ENCODE measurements at places on chromosomes 2 and 18.

- no peak overlapping the region for H3K4me3 ChIP-seq
Measured at GRCh38 chr2:238916176-238916874, 68.4 kb downstream of the TWIST2 start.

DNA sequence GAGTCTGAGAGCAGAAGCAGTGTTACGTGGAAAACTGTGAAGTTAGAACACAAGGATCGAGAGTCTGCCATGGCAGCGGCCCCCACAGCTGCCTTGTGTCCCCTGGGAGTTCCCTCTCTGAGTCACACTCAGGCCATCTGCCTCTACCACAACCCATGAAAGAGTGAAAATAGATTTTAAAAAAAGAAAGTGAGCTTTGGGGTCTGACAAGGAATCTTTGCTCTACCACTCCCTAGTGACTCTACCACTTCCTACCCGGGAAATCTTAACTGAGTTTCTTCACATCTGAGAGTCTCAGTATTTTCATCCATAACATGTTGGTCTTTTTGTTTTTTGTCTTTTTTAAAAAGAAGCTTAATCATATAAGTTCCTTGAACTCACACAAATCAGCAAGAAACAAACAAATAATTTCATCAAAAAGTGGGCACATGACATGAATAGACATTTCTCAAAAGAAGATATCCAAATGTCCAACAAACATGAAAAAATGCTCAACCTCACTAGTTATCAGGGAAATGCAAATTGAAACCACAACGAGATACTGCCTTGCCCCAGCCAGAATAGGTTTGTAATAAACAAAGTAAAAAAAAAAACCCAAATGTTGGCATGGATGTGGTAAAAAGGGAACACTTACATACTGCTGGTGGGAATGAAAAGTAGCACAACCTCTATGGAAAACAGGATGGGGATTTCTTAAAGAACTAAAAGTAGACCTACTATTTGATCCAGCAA lies 2.4 kb upstream of the MSGN1 start:
- H3K27me3 ChIP-seq, result no peaks in the 10 kb centered on the region
- H3K4me3 ChIP-seq, result no peak overlapping the region
- DNase-seq, result no peak
- H3K36me3 ChIP-seq, result no peaks in the 10 kb centered on the region
- peaks cover 6% of the 10 kb centered on the region for H3K4me1 ChIP-seq

- no peaks in the 10 kb centered on the region for H3K4me1 ChIP-seq
- no peaks in the 10 kb centered on the region for H3K36me3 ChIP-seq
- no peak for DNase-seq
- H3K27ac ChIP-seq, result no peak overlapping the region
- no peaks in the 10 kb centered on the region for H3K27me3 ChIP-seq
Measured at GRCh38 chr2:95039978-95040377, 14.5 kb downstream of the MAL start.

- peaks cover 16% of the 10 kb centered on the region for H3K4me1 ChIP-seq
- H3K27ac ChIP-seq, result no peak overlapping the region
- DNase-seq, result no peak
- H3K27me3 ChIP-seq, result no peaks in the 10 kb centered on the region
Measured at GRCh38 chr2:25596516-25597244, 76.7 kb downstream of the DTNB start.

DNA sequence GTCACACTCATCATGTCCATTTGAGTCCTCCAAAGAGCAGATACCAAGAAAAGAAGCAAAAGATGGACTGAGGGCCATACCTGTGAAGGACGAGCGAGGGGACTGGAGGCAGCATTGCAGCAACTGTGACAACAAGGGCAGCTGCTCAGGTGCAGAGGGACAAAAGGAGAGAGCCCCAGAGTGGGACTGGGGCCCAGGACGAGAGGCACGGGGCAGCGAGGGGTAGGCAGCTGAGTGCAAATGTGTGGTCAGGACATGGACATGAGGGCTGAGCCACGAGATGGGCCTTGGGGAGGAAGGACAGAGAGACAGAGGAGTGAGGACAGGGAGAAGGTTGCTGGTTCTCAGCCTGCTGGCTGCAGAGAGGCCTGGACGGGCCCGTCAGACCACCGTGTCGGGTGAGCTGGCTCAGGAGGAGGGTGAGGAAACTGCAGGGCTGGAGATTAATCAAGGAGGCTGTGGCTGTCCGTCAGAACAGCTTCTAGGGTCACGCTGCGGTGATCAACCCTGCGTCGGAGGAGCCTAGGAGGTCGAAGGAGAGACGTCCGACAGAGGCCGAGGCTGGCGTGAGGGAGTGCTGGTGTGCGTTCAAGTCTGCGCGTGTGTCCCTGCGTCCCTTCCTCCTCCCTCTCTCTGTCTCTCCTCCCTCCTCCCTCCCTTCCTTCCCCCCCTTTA lies 206.8 kb upstream of the HDAC4 start:
- no peak overlapping the region for H3K27ac ChIP-seq
- DNase-seq, result no peak
- H3K4me1 ChIP-seq, result no peaks in the 10 kb centered on the region
- no peaks in the 10 kb centered on the region for H3K36me3 ChIP-seq

DNA sequence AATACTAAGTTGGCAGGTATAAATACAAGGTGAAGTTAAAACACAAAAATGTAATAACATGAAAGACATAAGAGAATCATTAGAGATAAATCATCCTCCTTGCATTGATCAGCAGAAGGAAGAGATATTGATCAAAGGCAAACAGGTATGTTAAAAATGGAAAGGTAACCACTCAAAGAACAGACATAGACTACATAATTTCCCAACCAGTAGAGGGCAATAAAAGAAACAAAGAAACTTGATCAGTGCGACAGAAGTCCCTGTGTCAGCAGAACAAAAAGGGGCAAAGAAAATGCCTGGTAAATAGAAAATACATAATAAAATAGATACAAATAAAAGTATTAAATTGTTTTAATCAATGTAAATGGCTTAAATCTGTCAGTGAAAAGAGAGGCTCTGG lies 53.6 kb downstream of the FAM228A start:
- no peaks in the 10 kb centered on the region for H3K27me3 ChIP-seq
- DNase-seq, result peak; percentile 45
- H3K27ac ChIP-seq, result no peak overlapping the region
- no peaks in the 10 kb centered on the region for H3K36me3 ChIP-seq

DNA sequence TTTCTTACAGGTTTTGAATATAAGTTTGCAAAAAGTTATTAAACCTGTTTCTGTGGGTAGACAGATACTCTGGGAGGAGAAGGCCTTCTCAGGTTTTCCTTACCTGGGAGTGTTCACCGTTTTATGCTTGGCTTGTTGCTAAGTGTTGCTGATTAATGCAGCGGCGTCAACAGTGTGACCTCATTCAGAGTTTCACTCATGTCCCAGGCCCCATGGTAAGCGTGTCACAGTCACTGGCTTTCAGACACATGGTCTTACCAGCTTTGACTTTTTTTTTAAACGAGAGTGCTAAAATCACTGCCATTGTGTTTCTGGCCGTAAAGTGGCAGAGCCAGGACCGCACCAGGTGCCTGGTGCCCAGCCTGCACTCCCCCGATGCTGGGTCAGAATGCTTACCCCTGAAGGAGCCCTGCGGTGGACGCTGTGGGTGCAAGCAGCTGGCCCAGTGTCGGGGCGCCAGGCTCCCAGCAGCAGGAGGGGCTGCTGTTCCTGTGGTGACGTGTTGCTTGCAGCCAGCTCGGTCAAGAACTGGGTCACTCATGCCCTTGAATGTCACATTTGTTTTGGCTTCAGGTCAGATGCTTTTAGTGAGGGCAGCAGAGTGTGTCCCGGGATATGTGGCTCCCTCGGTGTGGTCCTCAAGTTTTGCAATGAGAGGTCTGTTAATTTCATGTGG lies 3.5 kb downstream of the CAPN10 start:
- H3K36me3 ChIP-seq, result no peaks in the 10 kb centered on the region
- H3K27ac ChIP-seq, result no peak overlapping the region
- DNase-seq, result no peak
- H3K4me1 ChIP-seq, result peaks cover 17% of the 10 kb centered on the region

DNA sequence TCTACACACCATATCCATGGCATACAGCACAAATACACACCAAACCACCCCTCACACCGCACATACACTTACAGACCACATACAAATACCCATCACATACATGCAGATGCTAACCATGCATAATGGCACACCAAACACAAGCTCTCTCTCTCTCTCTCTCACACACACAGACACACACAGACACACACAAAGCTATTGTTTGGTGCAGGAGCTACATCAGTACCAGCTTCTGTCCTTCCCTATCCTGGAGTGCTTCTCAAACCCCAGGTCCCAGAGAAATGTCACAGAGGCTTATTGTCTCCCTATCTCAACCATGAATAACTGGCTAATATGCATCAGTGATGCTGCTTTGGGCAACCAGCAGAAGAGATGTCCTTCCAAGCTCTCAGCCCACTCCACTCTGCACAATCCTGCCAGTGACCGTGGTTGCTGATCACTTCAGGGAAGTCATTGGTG lies 36.5 kb upstream of the ST3GAL5 start:
- H3K36me3 ChIP-seq, result no peaks in the 10 kb centered on the region
- no peak for DNase-seq
- H3K4me3 ChIP-seq, result no peak overlapping the region

DNA sequence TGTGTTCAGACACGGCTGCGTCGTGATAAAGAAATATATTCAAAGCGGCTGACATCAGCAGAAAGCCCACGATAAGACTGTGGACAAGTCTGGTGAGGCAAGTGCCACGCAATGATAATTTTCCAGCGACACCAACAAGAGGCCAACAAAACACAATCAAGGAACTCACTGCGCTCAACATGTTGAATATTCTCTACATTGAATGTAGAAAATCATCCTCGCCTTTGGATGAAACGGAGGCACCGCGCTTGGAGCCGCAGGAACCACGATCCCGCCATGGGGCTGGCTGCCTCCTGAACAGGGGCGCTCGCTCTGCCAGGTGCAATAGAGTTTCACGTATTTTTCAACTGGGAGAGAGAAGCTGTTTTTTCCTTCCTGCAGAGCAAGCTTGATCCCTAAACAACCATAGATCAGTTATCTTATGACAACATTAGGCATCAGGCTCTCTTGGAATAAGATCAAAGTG lies 220.3 kb downstream of the ATAD2B start:
- H3K4me1 ChIP-seq, result no peaks in the 10 kb centered on the region
- no peak overlapping the region for H3K4me3 ChIP-seq
- H3K27me3 ChIP-seq, result no peaks in the 10 kb centered on the region
- DNase-seq, result no peak

DNA sequence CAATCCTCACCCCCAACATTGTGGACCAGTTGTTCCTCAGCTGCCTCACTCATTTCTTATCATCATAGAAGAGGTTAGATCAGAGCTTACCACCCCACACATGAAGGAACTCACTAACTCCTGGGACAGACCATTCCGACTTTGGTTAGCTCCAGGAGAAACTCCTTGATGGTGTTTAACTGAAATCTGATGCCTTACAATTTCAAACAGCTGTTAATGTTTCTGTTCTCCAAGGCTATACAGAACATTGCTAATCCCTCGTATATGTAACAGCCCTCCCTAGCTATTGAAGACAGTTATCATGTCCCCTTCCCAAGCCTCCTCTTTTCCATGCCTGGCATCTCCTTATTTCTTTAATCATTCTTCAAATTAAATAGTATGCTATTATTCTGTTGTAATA lies 14.8 kb downstream of the ERBB4 start:
- H3K27me3 ChIP-seq, result no peaks in the 10 kb centered on the region
- H3K27ac ChIP-seq, result no peak overlapping the region
- H3K36me3 ChIP-seq, result no peaks in the 10 kb centered on the region
- H3K4me1 ChIP-seq, result no peaks in the 10 kb centered on the region
- no peak overlapping the region for H3K4me3 ChIP-seq

- H3K4me1 ChIP-seq, result peaks cover 7% of the 10 kb centered on the region
- H3K27ac ChIP-seq, result no peak overlapping the region
- no peaks in the 10 kb centered on the region for H3K27me3 ChIP-seq
- no peak overlapping the region for H3K4me3 ChIP-seq
- DNase-seq, result no peak
Measured at GRCh38 chr2:102637358-102637757, 18.0 kb downstream of the SLC9A2 start.

GRCh38 chr2:186590350-186590758 lies 498 bp downstream of the ITGAV start:
- H3K27me3 ChIP-seq, result no peaks in the 10 kb centered on the region
- peak overlapping the region; percentile 92 for H3K4me3 ChIP-seq
- H3K4me1 ChIP-seq, result peaks cover 13% of the 10 kb centered on the region

GRCh38 chr18:10070561-10071000 lies 156.8 kb downstream of the VAPA start:
- H3K4me3 ChIP-seq, result no peak overlapping the region
- no peak overlapping the region for H3K27ac ChIP-seq
- no peak for DNase-seq
- no peaks in the 10 kb centered on the region for H3K36me3 ChIP-seq
- H3K4me1 ChIP-seq, result no peaks in the 10 kb centered on the region

GRCh38 chr18:627231-627630 lies 30.2 kb upstream of the TYMS start:
- no peaks in the 10 kb centered on the region for H3K27me3 ChIP-seq
- H3K36me3 ChIP-seq, result no peaks in the 10 kb centered on the region
- no peak for DNase-seq
- no peak overlapping the region for H3K27ac ChIP-seq
- H3K4me1 ChIP-seq, result peaks cover 4% of the 10 kb centered on the region

DNA sequence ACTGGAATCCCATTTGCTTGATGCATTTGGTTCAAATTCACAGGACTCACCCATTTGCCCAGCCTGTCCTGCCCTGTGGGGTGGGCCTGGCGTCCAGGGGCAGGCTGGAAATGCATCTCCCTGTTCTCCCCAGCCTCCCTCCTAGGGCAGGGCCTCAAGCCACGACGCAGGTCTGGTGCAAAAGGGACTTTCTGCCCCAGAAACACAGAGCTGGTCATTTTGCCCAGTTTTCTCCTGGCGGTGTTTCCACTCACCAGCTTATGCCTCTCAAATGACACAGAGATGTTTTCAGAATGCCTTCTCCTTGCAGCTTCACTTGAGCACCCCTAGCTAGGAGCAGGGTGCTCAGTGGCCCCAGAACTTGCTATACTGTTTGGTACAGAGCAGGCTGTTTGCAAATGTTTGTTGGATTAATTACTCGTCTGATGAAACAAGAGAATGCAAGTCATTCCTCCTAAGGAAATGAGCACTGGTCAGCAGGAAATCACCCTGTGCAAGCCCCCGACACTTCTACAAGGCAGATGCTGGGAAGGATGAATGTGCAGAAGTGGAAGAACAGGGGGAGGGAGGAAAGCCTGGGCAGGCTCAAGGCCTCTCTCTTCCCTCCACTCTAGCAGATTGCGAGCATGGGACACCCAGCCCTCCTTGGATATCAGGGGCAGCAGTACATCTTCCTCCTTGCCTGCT lies 164.3 kb upstream of the APCDD1 start:
- H3K27ac ChIP-seq, result no peak overlapping the region
- H3K27me3 ChIP-seq, result no peaks in the 10 kb centered on the region
- H3K4me3 ChIP-seq, result no peak overlapping the region

DNA sequence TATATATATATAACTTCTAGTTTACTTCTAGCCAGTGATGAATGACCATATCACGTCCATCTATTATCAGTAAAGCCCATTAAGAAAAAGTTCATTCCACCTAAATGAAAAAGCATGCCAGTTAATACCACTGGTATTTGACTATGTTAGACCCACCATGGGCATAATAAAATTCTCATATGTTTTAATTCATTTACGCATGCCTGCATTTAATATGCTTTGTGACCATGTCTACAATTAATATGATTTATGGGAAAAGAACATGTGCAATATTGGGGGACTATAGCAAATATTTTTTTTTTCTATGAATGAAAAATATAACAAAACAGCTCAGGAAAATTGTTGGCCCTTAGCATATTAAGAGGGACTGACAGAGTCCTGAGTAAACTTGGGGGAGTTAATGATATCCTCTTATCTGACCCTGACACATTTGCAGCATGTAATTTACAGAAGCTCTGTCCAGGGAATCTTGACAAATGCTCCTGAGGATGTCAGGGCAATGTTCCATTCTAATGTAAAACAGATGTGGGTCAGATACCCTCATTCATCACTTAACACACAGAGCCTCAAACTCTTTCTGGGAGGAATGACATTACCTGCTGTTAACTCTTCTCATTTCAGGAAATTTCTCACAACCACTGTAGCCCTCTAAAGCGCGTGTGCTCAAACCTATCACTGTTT lies 90.6 kb downstream of the PAX3 start:
- H3K27ac ChIP-seq, result no peak overlapping the region
- 0 out of 2 replicates have a peak, but pooled peaks cover 3% of the 10 kb centered on the region for H3K4me1 ChIP-seq
- H3K27me3 ChIP-seq, result no peaks in the 10 kb centered on the region
- no peaks in the 10 kb centered on the region for H3K36me3 ChIP-seq
